ENCODE measurements at places on chromosomes 6 and 20.

DNA sequence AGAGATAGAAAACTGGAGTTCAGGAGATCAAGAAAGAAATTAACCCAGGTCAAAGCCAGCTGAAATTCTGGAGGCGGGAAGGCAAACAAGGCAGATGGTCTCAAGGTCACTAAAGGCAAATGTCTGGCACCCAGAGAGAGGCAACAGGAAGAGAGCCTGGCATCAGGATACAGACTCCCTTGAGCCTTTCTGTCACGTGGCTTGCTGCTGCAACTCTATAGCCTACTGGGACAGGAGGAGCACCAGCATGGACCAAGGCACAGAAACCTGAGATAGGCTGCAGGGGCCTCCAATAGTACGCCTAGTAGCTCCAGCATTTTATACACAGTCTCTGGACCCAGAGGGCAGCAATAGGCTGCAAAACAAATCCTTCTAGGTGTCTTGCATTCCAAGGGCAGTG, 75.1 kb downstream of the SEL1L2 start:
- peak; percentile 46 for DNase-seq

GRCh38 chr6:48691420-48691819, 580.4 kb upstream of the PTCHD4 start:
- DNase-seq = no peak

DNA sequence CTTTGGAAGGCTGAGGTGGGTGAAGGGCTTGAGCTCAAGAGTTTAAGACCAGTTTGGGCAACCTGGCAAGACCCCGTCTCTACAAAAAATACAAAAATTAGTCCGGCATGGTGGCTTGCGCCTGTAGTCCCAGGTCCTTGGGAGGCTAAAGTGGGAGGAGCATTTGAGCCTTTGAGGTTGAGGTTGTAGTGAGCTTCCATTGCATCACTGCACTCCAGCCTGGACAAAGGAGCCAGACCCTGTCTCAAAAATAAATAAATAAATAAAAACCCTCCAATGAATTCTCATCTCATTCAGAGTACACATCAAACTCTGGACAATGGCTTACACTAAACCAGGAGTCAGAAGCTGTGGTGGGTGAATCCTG, 31.8 kb downstream of the B4GALT5 start:
- DNase-seq = no peak

- no peak for DNase-seq
These were observed 70.8 kb upstream of the NXT1 start for GRCh38 chr20:23279836-23280235.

DNA sequence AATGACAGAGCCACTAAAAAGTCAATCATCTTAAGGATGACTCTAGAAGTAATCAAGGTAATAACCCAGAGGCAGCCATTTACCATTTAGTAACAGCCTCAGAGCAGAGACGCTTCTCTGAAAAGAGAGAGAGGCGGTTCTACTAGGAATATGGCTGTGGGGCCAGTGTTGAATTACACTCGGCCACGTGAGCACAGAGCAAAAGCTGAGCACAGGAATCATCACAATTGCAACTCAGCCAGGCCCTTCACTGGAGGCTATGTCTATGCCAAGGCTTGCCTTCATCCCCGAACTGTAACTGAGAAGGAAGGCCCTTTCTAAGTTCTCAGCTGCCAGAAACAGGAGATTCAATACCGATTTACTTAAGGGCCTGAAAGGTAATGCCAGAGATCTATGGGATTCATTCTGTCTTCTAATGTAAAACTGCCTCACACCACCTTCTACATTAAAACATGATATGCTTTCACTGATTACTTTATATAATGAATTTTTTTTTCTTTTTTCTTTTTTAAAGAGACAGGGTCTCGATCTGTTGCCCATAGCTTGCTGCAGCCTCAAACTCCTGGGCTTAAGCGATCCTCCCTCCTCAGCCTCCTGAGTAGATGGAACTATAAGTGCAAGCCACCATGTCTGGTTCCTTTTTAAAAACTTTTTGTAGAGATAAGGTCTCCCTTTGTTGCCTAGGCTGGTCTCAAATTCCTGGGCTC, 67.6 kb downstream of the NUDT3 start:
- no peak for DNase-seq

GRCh38 chr20:8131598-8132483, at the start of gene PLCB1:
Gene PLCB1, plus strand, starts transcription at chr20:8132266. Its CDS starts 386 bp downstream, at chr20:8132652.
- DNase-seq = peak; percentile 94

DNA sequence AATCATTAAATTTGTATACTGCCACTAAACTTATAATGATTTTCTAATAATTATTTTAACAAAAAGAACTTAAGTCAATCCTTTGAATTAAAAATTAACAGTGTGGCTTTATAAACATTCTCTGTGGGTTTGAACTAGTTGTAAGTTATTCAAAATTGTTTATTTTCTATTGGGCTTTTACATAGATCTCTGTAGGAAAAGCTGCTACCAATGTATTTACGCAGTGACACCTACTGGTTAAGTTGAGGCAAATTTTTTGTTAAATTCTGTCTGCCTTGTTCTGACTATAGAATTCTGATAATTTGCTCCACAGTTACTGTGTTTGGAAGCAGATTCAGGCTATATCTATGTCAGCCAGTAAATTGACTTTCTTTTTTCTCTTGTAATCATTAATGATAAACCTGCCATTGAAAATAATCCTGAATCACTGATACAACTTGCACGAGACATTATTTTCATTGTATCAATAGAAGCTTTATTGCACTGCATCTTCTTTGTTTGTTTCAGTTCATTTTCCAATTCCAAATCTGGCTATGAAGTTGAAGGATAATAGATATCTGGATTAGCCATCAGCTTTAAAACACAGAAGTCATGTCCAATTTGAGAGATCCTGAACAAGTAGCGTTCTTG, 66.0 kb upstream of the UTRN start:
- peak; percentile 70 for DNase-seq

- DNase-seq = no peak
These were observed 26.8 kb downstream of the TRMT6 start for GRCh38 chr20:5923493-5923892.

DNA sequence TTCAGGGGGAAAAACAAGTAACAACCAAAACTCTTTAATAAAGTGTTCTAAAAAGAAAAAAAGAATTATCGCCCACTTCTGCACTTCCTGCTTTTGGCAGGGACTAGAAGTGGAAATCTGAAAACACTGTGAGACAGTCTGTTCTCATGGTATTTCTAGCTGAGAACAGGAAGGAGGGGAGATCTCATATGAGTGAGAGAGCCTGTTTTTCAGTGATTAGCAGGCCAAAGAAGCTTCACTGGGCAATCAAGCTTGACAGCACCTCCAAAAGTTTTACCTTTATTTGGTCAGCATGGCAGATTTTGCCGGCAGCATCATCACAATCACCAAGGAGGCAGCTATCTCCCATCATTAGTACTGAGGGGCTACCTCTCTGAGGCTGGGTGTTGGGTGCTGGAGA, 79.5 kb upstream of the ATXN1 start:
- DNase-seq = no peak

- no peak for DNase-seq
These were observed 1084.8 kb upstream of the CITED2 start for GRCh38 chr6:140459209-140459608.

- no peak for DNase-seq
These were observed 32.2 kb upstream of the MICB start for GRCh38 chr6:31465718-31466117.

GRCh38 chr6:8219352-8219943, 117.1 kb upstream of the EEF1E1 start:
- peak; percentile 67 for DNase-seq

GRCh38 chr6:20533746-20534294, 437 bp upstream of the CDKAL1 start:
- DNase-seq = no peak

DNA sequence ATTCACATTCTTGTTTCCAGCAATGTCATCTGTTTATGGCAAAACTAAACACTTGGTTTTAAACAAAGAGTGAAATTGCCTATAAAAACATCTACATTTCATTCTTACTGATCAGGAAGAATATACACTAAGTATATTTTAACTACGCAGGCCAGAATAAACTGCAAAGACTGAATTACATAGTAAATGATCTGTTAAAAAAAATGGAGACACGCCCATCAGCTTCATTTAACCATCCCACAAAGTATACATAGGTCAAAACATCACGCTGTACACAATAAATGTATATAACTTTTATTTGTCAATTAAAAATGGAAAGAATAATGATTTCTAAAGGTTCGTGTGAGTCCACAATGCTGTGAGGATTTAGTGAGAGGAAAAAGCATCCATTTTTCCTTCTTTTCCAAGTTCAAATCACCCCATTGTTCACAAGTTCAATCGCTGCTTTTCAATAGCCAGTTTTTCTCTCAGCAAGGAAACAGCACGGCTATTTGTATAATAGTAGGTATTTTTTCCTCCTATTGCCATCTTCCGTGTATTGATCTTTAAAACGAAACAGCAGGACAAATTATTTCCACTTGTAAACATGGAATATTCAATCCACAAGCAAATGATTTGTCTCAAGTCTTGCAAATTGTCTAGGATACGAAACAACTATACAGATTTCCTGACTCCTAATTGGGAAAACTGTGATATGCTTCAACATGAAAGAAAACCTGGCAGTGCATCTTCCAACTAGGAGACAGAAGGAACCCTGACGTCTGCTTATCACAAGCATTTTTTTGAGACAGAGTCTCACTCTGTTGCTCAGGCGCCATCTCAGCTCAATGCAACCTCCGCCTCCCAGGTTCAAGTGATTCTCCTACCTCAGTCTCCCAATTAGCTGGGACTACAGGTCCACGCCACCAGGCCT, 10.6 kb downstream of the SFT2D1 start:
- DNase-seq = no peak

GRCh38 chr6:39169448-39170344, 54.7 kb upstream of the SAYSD1 start:
- no peak for DNase-seq

DNA sequence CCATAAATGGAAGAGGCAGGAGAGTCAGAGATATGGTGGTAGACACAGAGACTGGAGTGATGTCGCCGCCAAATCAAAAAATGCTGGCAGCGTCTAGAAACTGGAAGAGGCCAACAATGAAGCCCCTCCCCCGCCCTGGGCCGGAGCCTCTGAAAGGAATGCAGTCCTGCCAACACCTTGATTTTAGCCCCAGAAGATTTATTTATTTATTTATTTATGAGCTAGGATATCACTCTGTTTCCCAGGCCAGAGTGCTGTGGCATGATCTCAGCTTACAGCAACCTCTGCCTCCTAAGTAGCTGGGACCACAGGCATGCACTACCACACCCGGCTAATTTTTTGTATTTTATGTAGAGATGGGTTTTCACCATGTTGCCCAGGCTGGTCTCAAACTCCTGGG, 82.6 kb upstream of the CCDC167 start:
- no peak for DNase-seq

DNA sequence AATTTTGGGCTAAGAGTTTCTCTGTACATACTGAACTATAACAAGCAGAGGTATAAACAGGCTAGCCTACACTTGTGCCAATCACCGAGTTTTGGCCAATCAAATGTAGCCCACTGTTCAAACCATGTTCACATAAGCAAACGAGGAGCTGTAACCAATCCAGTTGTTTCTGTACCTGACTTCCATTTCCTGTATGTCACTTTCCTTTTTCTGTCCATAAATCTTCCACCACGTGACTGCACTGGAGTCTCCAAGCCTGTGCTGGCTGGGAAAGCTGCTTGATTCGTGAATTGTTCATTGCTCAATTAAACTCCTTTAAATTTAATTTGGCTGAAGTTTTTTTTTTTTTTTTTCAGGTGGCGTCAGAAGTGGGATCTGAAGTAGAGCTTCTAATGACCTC, 332.9 kb downstream of the RNF144B start:
- DNase-seq = no peak

DNA sequence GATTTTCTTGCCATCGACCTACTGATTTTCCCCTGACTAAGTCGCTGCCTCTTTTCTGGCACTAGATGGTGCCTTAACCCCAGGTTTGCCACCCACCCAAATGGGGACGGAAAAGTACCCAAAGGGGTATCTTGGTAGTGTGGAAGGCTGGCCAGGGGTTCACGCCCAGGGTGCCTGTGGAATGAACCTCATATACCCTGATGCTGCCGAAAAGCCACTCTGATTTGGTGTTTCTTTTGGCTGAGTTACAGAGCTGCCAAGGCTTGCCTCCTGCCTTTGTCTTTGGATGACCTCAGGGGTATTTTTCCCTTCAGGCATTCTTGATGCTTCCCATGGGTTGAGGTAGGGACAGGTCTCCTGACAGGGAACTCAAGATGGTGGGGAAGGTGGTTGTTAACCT, 78.1 kb downstream of the MAP3K7 start:
- DNase-seq = no peak

GRCh38 chr6:11789744-11790143, 11.1 kb upstream of the ADTRP start:
- no peak for DNase-seq

DNA sequence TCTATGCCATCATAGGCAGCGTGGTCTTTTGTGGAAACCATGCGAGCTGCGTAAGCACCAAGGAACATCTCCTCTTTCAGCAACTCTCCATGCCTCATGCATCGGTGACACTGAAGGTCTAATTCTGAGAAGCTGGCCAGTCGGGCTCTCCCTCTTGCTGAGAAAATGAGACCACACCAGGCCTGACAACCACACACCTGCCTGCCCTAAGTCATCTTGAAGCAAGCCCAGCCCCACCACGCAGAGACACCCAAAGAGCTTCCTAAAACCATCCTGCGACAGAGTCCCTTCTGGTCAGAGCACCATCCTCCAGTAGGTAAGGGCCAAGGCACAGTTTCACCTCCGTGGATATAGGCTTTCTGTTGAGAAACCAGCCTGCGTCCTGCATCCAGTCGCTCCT, 26.6 kb downstream of the PREX1 start:
- DNase-seq = no peak

DNA sequence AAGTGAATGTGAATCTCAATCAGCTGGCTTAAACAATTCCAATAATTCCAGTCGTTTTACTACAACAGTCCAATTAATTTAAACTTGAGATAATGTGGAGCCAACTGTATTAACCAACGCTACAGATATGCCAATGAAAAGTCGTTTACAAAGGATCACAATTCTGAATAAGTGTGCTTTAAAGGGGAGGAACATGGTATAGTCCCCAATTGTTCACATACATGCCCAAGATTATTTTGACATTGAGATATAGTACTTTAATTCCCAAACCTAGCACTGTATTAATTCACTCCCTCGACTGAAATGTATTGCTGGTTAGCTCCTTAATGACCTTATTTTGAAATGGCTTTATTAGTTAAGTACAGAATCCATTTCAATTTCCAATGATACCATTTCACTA, 2.5 kb downstream of the AKIRIN2 start:
- DNase-seq = no peak

GRCh38 chr6:157981395-157982101, at the start of gene SYNJ2:
Gene SYNJ2, plus strand, starts transcription at chr6:157981863. Its CDS starts 99 bp downstream, at chr6:157981962.
- peak; percentile 89 for DNase-seq

DNA sequence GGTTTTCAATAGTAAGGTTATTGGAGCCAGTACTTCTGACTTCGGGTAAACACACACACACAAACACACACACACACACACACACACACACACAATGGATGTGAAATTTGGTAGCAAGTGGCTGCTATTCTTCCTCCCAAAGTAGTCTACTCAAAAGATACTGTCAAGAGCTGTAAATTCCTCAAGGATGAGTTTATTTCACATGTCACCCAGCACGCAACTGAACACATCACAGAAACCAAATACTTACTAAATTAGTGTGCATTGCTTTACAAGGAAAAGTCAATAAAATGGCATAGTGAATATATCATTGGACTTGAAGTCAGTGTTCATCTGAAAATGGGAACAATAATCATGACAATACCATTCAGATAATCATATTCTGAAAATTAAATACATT, 32.9 kb downstream of the MMUT start:
- no peak for DNase-seq

- DNase-seq = peak; percentile 89
These were observed 99.1 kb downstream of the HIVEP2 start for GRCh38 chr6:142845624-142846458.

GRCh38 chr6:133553652-133554051, 312.5 kb downstream of the EYA4 start:
- peak; percentile 72 for DNase-seq

- no peak for DNase-seq
These were observed 29.2 kb downstream of the ERMARD start for GRCh38 chr6:169780571-169781091.
